ENCODE measurements at places on chromosomes 5 and 9. TPM values are rescaled to one million over a fixed set of nuclear protein-coding genes. Genes with fewer than 3 reads are reported as not detected.

GARIN3 gene
- not detected for total RNA-seq

GRCh38 chr5:132418881-132419280, 49.4 kb downstream of the SLC22A5 start:
- peak overlapping the region; percentile 94 for H3K27ac ChIP-seq
- no peak for DNase-seq
- peaks cover 29% of the 10 kb centered on the region for H3K4me1 ChIP-seq
- peaks cover 6% of the 10 kb centered on the region for H3K36me3 ChIP-seq
- H3K4me3 ChIP-seq = no peak overlapping the region

DNA sequence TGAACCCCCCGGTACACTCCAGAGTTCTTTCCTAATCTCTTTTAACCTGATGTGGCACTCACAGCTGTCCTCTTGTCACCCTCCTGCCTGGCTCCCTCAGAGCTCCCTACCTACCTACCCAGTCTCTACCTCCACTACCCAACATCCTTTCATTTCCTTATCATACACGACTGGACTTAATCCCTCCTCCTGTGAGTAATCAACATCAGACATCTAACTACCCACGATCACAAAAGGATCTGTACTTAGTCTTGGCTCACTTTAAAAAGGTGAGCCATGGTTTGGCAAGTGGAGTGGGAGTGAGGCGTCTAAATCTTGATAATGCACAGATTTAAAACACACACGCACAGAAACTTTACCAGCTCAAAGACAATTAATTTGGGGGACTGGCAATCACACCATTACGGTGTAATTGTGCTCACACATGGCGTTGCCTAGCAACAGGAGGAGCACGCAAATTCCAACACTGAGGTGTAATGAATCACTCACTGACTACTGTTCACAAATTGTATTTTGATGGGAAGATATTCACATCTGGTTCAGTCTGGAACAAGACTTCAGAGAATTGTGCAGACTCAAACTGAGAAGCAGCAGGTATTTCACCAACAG, 235.9 kb downstream of the EPB41L4A start:
- H3K4me3 ChIP-seq = no peak overlapping the region
- DNase-seq = no peak
- no peaks in the 10 kb centered on the region for H3K27me3 ChIP-seq
- no peak overlapping the region for H3K27ac ChIP-seq
- H3K36me3 ChIP-seq = no peaks in the 10 kb centered on the region

GRCh38 chr5:175816348-175816747, 55.0 kb upstream of the CPLX2 start:
- H3K36me3 ChIP-seq = no peaks in the 10 kb centered on the region
- H3K27me3 ChIP-seq = peaks cover 19% of the 10 kb centered on the region
- no peak overlapping the region for H3K27ac ChIP-seq
- no peak overlapping the region for H3K4me3 ChIP-seq
- no peak for DNase-seq
- H3K4me1 ChIP-seq = no peaks in the 10 kb centered on the region

GRCh38 chr5:102196481-102196880, 99.6 kb downstream of the SLCO4C1 start:
- no peaks in the 10 kb centered on the region for H3K27me3 ChIP-seq
- H3K36me3 ChIP-seq = no peaks in the 10 kb centered on the region
- H3K27ac ChIP-seq = no peak overlapping the region
- H3K4me3 ChIP-seq = no peak overlapping the region
- H3K4me1 ChIP-seq = no peaks in the 10 kb centered on the region
- DNase-seq = no peak

DNA sequence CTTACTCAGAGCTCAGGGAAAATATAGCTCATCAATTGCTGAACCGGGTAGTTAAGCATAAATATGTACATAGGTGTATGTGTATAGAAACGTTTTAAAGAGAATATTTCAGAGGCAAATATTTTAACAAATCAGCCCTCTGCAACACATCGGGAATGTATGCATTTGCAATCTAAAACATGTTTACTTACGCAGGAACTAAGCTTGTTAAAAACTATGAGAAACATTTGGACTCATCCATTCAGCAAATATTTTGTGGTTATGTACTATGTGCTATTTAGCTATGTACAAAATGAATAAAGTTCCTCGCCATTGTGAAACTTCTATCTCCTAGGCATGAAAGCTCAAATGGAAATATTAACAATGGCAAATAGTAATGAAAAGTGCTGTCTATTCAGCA, 469.9 kb downstream of the ARHGEF28 start:
- H3K4me3 ChIP-seq = no peak overlapping the region
- no peaks in the 10 kb centered on the region for H3K36me3 ChIP-seq
- H3K27me3 ChIP-seq = no peaks in the 10 kb centered on the region
- H3K27ac ChIP-seq = no peak overlapping the region

- peaks cover 2% of the 10 kb centered on the region for H3K27me3 ChIP-seq
- H3K27ac ChIP-seq = no peak overlapping the region
- no peaks in the 10 kb centered on the region for H3K36me3 ChIP-seq
- H3K4me3 ChIP-seq = no peak overlapping the region
Observed at GRCh38 chr9:14243514-14244042, 70.4 kb downstream of the NFIB start.
